Left lung (tissue), 14 donors: ENCODE measurements at places on chromosomes 5 and 9. TPM values are rescaled to one million over a fixed set of nuclear protein-coding genes. Genes with fewer than 3 reads are reported as not detected.

GRCh38 chr9:93577975-93578682 lies 1.7 kb downstream of the PHF2 start:
- H3K4me3 ChIP-seq: peak overlapping the region; percentile 67
- no peaks in the 10 kb centered on the region for H3K36me3 ChIP-seq
- peaks cover 71% of the 10 kb centered on the region for H3K4me1 ChIP-seq
- no peak for DNase-seq

DNA sequence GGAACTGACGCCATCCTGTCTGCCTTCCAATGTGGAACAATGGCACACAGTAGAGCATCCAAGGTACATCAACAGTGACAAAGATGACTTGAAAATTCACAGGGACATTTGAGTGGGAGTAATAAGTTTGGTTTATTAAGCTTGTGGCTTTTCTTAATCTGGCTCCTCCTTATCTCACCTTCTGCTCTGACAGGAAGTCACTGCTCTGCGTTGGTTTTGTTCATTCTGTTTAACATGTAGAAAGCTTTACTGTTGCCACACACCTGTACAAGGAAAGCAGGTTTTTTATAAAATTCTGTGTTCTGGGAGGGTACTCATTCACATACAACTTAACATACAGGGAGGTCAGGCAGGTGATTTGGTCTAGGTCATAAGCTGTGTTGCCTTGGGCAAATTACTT lies 1.6 kb upstream of the GZMK start:
- H3K4me1 ChIP-seq: no peaks in the 10 kb centered on the region
- no peaks in the 10 kb centered on the region for H3K27me3 ChIP-seq
- no peaks in the 10 kb centered on the region for H3K36me3 ChIP-seq
- H3K4me3 ChIP-seq: no peak overlapping the region
- no peak overlapping the region for H3K27ac ChIP-seq

Gene HTR1A
- total RNA-seq: not detected

DNA sequence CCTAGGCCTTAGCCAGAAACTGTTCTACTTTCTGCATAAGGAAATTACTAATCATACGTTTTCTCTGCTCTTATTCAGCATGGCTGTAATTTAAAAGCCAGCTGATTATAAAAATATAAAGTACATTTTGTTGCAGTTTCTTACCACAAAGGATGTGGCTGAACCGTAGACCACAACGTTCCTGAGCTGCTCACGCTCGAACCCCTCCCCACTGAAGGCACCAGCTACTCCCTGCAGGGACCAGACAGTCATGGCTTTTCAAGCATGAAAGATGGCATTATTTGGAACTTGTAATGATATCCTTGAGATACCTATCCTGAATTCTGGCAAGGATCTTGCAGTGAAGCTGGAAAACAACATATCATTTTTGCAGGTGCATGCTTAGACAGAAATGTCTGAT lies 91.8 kb upstream of the DMRT1 start:
- no peak overlapping the region for H3K27ac ChIP-seq
- peaks cover 9% of the 10 kb centered on the region for H3K36me3 ChIP-seq
